NCI-H2081 treated with DMSO at 0.1 percent for 48 hours (cell line): ENCODE measurements at places on chromosomes 3 and 15.

GRCh38 chr3:152258448-152259393, 10.0 kb upstream of the MBNL1 start:
- DNase-seq, result no peak

DNA sequence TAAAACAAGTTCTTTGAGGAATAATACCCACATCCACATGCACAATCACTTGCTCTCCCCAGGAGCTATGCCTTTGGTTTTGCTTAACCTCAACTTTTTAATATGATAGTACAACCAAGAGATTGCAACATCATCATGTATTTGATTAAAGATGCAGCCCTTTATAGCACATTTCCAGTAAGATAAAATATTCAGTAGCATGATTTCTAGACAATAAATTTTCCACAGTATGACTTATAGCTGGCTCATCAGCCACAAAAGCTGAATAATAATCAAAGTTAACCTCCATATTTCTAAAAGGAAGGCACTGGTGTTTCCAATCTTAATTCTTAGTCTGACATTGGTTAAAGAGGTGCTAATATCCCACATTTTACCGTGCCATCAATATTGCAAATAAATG, 622.5 kb downstream of the TBL1XR1 start:
- DNase-seq, result no peak

GRCh38 chr3:142272200-142272891, 47.0 kb upstream of the GK5 start:
- DNase-seq, result no peak

GRCh38 chr3:359672-360071, 163.1 kb downstream of the CHL1 start:
- no peak for DNase-seq

DNA sequence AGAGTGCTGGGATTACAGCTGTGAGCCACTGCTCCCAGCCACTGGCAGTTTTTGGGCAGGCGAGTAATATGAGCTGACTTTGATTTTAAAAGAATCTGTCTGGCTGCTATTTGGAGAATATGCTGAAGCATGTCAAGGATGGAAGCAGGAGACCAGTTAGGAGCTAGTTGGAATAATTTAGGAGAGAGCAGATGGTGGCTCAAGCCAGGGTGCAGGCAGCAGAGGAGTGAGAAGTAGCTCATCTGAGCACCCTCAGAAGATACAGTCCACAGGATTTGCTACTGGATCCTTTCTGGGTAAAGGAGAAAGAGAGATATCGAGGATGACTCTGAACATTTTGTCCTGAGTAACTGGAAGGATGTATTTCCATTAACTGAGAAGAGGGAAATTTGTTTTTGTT, 30.4 kb upstream of the BDH1 start:
- no peak for DNase-seq

GRCh38 chr15:79494384-79494909, 62.3 kb downstream of the MINAR1 start:
- DNase-seq, result no peak

GRCh38 chr15:99762288-99762687, 29.1 kb upstream of the LYSMD4 start:
- DNase-seq, result no peak
